B cell (primary cell): ENCODE measurements at places on chromosomes 12 and 14.

GRCh38 chr12:123499332-123499731, 34.2 kb downstream of the RILPL1 start:
- DNase-seq, result no peak

DNA sequence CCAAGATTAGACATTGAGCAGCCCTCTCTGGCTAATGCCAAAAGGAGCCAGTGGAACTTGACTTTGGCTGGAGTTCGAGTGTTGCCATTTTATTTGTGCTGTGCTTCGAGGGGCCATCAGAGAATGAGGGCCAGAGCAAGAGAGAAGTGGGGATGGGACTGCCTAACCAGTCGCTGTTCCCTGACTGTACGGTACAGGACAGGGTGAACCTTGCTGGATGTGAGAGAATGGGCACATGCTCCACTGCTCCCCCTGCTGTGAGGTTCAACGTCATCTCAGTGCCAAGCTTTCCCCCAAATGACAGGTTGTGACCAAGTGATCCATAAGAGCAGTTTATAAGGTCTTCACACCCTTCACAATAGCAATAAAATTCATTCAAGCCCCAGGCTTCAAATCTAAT, 55.1 kb upstream of the BCL11B start:
- DNase-seq, result no peak

GRCh38 chr12:89225808-89226411, 126.4 kb downstream of the DUSP6 start:
- DNase-seq, result no peak

- no peak for DNase-seq
Measured at GRCh38 chr12:24089510-24089890, 140.0 kb upstream of the SOX5 start.

DNA sequence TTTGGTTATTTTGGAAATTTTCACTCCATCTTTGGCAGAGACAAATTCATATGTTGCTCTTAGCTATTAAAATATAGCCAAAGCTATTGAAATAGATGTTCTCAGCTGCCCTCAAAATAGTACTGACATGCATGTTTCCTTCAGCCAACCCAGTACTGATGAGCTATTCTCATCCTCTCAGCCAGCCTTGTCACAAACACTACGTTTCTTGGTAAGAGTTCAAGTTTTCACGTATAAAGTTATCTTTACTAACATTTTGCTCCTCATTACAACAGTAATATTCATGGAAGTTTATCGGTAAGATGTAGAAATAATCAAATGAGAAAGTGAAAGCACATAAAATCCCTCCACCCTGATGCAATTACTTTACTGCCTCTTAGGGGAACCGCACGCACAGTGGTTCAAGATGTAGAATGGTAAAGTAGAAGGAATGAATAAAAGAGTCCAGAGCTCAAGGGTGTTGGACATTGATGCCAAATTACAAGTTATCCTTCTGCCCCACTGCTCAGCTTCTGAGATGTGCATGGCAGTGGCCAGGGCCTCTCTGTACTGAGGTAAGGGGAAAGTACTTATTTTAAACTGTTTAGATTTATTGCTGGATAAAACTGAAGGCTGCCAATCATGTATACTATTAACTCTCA, 20.7 kb downstream of the GCH1 start:
- no peak for DNase-seq
